ENCODE measurements at places on chromosomes 3 and 15.
A peak's percentile ranks its signal among the peaks of the same experiment; 100 is the strongest.

DNA sequence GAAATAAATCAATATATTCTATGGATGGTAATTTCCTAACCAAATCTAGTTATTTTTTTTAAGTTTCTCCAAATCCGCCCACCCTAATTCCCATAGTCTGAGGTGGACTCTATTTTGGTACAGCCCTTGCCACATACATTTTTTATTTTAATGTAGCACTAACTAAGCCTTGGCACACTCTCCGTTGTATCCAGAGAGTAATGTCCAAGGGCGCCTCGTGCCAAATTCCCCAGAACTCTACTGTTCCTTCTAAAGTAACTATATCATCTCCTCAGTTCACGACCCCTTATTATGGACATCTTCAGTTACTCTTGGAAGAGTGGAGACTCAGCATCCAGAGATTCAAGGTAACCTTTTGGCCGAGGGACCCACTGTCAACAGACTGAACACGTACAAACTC is 1.3 kb downstream of the VGLL3 start:
- DNase-seq: no peak

DNA sequence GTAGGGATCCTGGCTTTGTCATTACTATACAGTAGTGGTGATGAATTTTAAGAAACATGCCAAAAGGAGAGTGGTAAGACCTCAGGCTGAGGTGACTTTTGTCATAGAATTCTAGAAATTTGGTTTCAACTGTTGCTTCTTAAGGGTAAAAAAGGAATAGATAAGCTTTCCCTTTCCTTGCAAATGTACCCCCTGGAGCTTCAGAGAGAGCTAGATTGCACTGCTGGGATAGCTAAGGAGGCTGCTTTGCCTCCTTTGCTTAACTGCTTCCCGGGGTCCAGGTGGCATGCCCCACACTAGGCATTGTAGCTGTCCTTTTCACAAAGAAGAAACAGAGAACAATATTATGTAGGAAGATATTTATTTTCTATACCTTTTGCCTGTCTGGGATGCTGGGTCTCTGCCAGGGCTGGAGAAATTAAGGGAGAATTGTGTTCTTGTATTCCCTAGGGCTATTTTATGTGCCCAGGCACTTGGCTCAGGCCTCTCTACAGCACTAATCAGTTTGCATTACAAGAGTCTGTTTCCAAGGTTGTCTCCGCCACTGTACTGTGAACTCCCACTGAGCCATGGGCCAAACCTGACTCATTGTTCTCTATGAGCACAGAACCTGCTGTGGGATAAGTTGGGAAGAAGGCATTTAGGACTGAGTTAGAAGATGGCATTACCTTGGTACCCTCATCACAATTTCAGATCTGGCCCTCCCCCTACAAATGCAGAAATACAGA is 460.0 kb downstream of the PDCD6IP start:
- no peak for DNase-seq

- peak; percentile 34 for DNase-seq
These were observed 287.0 kb downstream of the TLE3 start for GRCh38 chr15:69810431-69811354.

- DNase-seq: no peak
These were observed 78.5 kb downstream of the RAD18 start for GRCh38 chr3:8884630-8885290.

GRCh38 chr3:36709281-36709680 is 55.1 kb downstream of the DCLK3 start:
- no peak for DNase-seq

GRCh38 chr15:36966708-36967107 is 133.6 kb downstream of the MEIS2 start:
- DNase-seq: no peak

DNA sequence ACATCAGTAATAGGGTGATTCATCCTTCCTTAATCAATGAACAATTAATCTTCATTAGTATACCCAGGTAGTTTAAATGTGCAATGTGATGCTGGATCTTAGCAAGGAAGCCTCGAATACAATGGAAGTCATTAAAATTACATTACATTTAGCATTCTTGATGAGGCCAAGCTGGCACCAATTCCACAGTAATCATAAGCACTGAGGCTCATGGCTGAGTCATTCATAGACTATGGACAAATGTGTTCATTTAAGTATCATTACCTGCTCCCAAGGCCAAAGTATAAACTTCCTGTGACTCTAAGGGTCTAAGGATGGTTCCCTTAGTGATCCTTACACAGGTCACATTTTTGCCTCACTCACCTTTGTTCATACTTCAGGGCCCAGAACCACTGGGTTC is 266.4 kb upstream of the CDIN1 start:
- no peak for DNase-seq

DNA sequence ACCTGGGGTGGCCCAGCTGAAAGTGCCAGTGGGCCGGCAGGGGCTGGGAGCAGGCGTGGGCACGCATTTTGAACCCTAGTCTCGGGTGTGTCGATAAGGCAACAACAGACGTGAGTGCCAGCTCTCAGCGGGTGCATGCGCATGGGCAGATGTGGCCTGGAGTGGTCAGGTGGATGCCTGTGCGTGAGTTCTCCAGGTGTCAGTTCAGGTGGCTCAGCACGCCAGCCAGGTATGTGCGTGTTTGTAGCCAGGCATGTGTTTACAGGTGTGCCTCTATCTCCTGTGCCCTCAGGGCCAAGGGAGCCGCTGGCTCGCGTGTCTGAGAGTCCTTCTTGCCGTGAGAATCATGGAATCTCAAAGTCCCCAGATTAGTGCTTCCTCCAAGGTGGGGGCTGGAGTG is 14.8 kb downstream of the CYP1A2 start:
- no peak for DNase-seq

- no peak for DNase-seq
These were observed 29.1 kb upstream of the VIPR1 start for GRCh38 chr3:42473083-42473932.

GRCh38 chr15:55268176-55268695 is 21.4 kb downstream of the RAB27A start:
- DNase-seq: no peak

DNA sequence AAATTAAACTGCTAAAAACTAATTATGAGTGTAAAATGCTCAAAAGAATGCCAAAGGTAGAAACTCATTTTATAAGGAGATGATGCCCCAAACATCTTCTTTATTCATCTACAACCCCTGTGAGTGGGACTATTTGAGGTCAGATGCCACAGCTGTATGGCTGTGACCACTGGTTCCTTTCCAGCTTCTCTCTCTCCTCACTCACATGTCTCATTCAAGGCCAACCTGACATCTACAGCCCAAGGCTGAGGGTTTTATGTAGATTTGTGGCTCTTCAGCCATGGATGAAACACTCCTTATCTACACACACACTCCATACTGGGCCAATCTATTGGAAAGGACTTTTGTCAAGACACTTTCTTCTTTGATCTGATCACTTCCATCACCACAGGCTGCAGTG is 231.3 kb downstream of the KCNMB2 start:
- DNase-seq: no peak

DNA sequence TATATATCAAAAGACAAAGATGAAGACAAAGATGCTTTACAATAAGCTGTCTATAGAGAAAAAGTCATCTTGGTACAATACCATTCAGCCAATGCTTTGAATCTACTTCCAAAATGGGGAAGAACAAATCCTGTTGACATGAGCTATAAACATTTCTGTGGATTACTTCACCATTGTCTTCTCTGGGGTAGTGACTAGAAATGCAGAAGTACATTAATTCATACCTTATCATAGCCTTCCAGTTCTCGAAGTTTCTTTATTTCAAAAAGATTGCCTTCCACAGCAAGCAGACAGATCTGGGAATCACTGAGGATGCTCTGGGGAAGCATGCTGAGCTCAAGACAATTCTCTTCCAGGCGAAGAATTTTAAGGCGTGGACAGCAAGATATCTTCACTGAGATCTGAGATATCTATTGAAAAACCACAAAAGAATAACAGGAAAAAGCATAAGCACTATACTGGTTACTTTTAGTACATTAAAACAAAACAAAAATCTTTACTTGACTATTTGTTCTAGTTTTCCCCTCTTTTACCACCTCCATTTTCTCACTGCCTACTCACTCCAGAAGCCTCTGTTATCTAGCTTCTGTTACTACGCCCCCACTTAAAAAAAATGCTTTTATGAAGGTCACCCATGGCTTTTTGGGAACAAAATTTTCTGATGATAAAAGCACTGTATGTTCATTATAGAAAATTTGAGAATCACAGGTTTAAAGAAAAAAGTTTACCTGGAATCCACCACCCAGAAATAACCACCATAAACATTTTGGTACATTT is 3.6 kb downstream of the LRRC57 start:
- no peak for DNase-seq

- no peak for DNase-seq
These were observed 102.3 kb downstream of the PIK3CB start for GRCh38 chr3:138732456-138732855.

DNA sequence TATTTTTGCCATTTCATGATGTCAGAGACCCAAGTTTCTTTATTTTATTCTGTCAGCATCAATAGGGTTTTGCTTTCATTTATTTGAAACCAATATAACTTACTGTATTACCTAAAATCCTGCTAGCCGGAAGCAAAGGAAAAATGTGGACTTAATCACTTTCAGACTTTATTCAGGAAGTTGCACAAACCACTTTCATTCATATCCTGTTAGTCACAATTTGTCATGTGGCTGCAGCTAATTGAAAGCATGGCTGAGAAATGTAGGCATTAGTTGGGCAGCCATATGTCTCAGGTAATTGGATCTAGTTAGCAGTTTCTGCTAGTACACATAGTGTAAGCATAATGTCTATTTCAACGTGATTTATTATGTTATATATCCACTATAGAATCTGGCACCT is 462.3 kb upstream of the SGO1 start:
- no peak for DNase-seq

All from SHP77 (cell line).